ENCODE measurements at places on chromosomes 4 and X.
A peak's percentile ranks its signal among the peaks of the same experiment; 100 is the strongest.

DNA sequence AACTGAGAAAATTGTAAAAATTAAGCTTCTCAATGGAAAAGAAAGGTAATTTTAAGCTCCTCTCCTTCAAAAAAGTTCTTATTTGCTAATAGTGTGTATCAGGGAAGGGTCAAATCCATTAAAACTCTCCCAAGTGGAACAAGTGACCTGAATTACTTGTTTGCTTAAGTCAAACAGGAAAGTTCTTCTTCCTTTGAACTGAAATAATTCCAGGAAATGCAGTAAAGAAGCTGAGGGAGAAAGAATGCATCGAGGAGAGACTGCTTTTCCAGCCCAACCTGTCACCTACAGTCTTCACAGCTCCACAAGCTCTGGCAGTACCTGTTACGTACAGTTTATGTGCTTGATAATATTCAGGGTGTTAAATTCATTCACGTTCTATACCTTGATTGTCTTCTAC lies 131.1 kb downstream of the KLHL8 start:
- no peak for DNase-seq

DNA sequence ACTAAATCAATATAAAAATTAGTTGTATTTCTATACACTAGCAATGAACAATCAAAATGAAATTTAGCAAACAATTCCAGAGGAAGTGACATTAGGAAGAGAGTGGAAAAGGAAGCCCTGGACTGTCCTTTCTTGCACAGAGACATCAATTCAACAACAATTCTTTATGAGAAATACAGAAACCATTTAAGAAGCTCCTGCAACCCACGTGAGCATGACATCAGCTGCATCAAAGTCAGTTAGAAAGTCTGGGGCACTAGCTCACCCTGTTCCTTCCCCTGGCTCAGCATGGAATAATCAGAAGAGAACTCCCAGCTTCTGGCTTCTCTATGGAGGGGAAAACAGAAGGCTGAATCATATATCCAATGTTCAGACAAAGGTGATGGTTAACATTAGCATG lies 48.6 kb upstream of the STARD8 start:
- no peak for DNase-seq

DNA sequence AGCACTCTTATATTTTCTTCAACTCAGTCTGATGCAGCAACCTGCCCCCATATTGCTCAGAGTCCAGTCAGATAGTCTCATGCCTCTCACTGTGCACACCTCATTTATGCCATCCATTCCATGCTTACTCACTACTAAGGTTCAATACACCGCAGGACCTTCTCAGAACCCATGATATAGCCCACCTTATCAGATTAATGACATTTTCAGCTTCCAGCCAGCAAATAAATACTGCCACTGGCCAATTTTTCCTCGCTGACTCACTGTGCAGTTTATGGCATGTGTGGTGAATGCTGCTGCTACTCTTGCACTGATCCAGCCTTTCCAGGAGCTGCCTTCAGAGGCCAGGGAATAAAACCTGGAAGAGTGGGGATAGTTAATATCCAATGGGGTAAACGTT lies 380.6 kb upstream of the SPOCK3 start:
- DNase-seq, result no peak

GRCh38 chr4:99159699-99160098 lies 15.6 kb upstream of the ADH4 start:
- no peak for DNase-seq

- peak; percentile 86 for DNase-seq
Measured at GRCh38 chr4:6730603-6731317, 14.8 kb downstream of the BLOC1S4 start.

DNA sequence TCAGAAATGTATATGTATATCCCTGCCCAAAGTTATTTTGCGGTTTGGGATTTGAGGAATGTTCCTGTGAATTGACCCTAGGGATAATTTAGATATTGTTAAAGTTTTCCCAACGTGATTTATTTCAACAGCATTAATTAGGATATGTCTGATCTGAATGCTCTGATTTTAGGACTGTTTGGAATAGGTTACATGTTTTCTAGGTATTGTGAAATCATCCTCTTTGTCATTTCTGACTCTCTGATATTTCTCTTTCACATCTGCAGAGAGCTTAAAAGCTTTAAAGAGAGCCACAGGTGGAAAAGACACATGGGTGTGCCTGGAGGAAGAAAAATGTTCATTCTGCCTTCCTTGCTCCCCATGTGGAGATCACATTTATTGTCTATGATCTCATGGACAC lies 5.1 kb downstream of the GPR101 start:
- no peak for DNase-seq

DNA sequence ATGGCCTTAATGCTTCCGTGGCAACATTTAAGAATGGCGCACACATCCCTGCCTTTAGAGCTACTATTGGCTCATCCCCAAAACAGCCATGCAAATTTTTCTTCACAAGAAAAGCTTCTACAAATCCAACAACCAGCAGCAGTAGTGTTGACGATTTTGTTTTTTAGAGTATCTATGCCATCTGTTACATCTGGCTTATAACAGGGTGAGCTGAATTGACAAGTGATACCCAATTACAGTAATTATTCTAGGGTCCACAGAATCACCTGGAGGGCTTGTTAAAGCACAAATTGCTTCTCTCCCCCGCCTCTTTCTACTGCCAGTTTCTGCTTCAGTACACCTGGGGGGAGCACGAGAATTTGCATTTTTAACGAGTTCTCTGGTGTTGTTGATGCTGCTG lies 34.1 kb downstream of the DCHS2 start:
- no peak for DNase-seq

- no peak for DNase-seq
Measured at GRCh38 chrX:29518100-29518499, 697.3 kb upstream of the MAGEB2 start.

DNA sequence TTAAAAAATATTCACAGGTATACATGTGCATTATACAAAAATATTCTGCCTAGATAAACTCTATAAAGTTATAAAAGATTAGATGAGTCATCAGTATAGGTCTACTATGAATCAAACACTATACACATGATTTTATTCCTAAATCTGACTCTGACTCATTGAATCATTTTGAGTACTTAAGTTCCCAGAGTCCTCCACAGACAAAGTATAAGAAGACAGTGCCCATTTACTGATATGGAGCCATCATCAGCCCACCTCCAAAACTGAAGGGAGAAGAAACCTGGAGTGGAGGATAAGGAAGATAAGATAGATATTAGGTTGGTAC lies 28.7 kb upstream of the ANTXR2 start:
- no peak for DNase-seq

GRCh38 chr4:47915378-47915777 lies 995 bp upstream of the NFXL1 start:
- no peak for DNase-seq

DNA sequence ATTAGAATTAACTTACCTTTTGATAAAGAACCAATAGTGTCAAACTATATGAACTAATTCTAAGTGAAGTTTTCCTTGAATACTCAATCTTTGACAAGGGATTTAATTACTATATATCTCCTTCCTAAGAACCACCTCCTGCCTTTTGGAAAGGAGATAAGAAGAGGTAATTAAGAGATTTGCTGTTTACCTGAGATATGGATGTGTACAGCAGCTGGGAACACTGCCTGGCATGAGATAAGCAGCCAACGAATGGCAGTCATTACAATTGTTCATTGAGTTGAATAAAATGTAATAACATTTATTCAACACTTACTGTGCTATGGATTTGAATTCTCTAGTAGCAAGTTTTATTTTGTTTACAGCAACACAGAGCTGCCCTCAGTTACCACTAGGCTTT lies 407.1 kb downstream of the SPOCK3 start:
- DNase-seq, result no peak

- no peak for DNase-seq
Measured at GRCh38 chrX:151181088-151181487, 4.7 kb downstream of the GPR50 start.

- no peak for DNase-seq
Measured at GRCh38 chrX:24506082-24506481, 41.0 kb downstream of the PDK3 start.

Data from CMK (cell line).